Stimulated activated effector memory CD8-positive, alpha-beta T cell treated with anti-CD3 and anti-CD28 coated beads, Interleukin-12 subunit alpha, Interleukin-12 subunit beta, amount 100 ng/mL, for 72 hours (primary cell): ENCODE measurements at places on chromosomes 1 and 21.

- DNase-seq: no peak
These were observed at the start of gene CA14 for GRCh38 chr1:150257624-150258585. Gene CA14, plus strand, starts transcription at chr1:150257774. Its CDS starts 355 bp downstream, at chr1:150258129.

GRCh38 chr1:15939181-15940109 is 36.5 kb downstream of the ZBTB17 start:
- DNase-seq: no peak

DNA sequence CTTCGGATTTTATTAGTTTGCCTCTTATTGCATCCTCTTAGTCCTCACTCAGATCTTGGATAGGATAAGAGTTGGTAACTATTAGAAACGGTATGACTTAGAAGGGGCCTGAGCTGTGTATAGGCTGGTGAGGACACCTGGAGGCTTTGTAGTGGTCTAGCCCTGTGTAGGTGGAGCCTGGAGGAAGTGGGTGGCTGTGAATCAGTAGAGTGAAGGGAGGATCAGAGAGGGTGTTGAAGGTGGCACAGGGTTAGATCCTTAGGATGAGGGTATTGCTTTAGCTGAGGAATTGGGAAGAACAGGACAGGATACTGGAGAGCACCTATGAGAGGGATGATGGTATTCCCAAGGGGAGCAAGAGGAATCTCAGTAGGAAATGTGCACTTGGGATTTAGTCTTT is 5.7 kb downstream of the VANGL1 start:
- DNase-seq: no peak

- DNase-seq: no peak
These were observed 1.7 kb downstream of the TSPEAR start for GRCh38 chr21:44709426-44710293.

DNA sequence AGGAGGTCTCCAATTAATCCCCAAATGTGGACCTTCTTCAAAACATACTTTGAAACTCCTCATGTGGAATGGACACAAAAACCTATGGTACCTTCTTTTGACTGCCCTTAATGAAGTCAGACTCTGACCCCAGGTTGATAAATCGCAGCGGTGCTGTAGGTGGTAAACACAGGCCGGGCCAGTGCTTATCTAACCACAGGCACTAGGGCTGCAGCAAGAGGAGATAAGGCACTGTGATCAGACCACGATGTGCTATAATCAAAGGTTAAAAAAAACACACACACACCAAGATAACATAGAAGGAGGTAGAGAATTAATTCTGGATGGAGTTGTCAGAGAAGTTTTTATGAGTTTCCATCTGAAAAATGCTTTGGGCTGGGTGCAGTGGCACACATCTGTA is 52.3 kb upstream of the SIPA1L2 start:
- no peak for DNase-seq

- no peak for DNase-seq
These were observed 41.0 kb downstream of the GATAD2B start for GRCh38 chr1:153881751-153882150.

- DNase-seq: no peak
These were observed 15.0 kb downstream of the PIK3C2B start for GRCh38 chr1:204479387-204480136.

DNA sequence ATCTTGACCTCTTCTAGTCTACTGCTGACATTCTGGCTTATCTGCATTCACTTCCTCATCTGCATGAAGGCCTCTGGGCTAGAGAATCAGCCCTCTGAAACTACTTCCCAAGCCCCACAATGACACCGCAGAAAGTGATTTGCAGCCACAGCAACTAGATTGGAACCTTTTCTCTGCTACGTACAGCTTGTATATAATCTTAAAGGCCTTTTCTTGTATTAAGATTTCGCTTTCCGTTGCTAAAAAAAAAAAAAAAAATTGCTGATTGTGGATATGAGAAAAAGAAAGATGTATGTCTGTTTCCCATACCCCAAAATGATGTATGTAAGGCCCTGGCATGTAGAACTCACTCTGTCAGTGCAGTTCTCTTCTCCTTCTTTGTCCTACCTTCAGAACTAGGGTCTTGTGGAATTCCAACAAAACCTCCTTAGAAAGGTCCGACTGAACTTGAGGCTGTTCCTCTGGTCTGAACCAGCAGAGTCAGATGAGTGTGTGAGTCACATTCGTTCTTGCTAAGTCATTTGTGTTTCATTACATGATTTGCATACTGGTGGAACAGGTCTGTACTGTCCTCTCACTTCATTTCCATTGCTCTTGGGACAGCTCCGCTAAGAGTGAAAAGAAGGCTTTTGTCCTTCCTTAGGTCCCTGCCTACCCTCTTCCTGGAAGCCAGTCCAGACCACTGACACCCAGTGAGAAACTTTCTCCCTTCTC is 62.7 kb downstream of the PLPP3 start:
- DNase-seq: no peak

DNA sequence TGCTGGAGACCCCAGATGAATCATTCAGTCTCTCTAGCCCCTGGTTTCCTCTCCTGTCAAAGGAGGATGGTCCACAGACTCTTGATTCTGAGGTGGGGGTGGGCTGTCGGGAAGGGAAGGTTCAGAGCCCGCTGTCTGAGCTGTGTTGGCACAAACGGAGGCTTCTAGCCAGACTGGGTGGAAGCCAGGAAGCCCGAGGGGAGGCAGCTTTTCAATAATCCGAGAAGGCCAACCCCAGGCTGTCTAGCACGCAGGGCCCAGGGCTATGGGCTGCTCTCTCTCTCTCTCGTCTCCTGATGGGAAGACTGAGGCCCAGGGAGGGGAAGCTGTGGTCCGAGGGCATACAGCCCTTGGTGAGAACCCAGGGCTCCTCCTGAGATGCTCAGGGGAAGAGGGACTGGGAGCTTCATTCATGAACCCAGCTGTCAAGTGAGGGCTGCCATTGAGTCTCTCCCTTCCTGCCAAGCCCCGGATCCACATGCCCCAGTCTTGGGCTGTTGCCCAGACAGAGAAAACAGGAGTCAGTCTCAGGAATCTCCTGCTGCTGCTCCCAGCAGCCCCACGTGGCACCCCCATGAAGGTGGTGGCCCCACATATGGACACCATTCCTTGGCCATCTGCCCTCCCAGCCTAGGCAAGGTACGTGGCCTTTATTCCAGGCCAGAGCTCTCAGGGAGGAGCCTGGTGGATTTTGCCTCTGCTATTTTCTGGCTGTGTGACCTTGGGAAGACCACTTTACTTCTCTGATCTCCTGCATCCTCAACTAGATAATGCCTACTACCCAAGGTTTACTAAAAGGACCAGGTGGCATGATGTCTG is 44.4 kb downstream of the RAP1GAP start:
- no peak for DNase-seq

DNA sequence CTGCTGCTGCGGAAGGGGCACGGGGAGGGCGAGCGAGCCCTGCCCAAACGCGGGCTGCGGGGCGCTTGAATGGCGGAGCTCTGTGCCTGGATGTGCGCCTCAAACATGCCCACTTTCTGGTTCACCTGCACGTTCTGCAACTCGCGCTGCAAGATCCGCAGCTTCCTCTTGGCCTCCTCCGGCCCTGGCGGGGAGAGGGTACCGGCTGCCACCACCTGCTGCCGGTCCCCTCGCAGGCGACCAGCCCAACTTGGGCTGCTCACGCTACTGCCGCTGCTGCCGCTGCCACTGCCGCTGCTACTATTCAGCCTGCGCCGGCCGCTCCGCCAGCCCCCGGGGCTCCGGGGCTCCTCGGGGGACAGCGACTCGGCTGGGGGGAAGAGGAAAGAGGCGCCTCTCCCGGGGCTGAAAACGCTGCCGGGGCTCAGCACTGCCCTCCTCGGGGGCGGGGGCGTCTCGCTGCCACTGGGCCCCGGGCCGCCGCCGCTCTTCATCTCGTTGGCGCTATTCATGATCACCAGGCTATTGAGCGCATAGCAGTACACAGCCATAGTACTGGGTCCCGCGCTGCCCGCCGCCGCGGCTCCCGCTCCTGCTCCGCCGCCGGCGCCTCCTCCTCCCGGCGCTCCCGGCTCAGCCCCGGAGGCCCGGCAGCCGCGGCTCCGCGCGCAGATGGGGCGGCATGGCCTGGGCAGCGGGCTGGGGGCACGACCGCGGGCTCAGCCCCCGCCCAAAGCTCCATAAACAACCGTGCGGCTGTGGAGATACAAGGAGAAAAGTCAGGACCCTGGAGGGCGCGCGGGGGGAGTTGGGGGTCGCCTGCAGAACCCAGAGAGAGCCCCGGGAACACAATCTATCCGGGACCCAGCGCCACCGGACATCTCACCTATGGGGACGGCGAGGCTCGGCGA is 1.9 kb downstream of the ITPKB start:
- DNase-seq: no peak

GRCh38 chr21:46062471-46063211 is 35.3 kb upstream of the COL6A2 start:
- no peak for DNase-seq

- DNase-seq: no peak
These were observed 18.0 kb upstream of the MFSD2A start for GRCh38 chr1:39936724-39937491.

DNA sequence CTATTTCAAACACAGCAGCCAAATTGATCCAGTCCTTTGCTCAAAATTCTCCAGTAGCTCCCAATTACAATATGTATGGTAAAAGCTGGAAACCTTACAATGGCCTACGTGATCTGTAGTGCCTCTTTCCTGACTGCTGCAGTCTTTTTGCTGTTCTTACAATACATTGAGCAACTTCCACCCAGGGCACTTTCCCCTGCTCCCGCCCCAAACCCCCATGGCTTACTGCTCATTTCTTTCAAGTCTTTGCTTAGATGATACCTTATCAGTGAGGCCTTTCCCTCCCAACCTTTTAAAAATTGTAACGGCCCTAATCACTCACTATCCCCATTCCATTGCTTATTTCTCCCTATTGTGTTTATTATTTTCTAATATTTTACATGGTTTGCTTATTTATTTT is 43.9 kb upstream of the APOBEC4 start:
- DNase-seq: no peak

- DNase-seq: no peak
These were observed 3.1 kb upstream of the NCF2 start for GRCh38 chr1:183593356-183593755.
